ENCODE measurements at places on chromosomes 11 and 22. TPM values are rescaled to one million over a fixed set of nuclear protein-coding genes. Genes with fewer than 3 reads are reported as not detected.

GRCh38 chr11:27060816-27061460 is 20.3 kb downstream of the BBOX1 start:
- no peaks in the 10 kb centered on the region for H3K36me3 ChIP-seq
- no peak for DNase-seq
- H3K4me3 ChIP-seq, result no peak overlapping the region

DNA sequence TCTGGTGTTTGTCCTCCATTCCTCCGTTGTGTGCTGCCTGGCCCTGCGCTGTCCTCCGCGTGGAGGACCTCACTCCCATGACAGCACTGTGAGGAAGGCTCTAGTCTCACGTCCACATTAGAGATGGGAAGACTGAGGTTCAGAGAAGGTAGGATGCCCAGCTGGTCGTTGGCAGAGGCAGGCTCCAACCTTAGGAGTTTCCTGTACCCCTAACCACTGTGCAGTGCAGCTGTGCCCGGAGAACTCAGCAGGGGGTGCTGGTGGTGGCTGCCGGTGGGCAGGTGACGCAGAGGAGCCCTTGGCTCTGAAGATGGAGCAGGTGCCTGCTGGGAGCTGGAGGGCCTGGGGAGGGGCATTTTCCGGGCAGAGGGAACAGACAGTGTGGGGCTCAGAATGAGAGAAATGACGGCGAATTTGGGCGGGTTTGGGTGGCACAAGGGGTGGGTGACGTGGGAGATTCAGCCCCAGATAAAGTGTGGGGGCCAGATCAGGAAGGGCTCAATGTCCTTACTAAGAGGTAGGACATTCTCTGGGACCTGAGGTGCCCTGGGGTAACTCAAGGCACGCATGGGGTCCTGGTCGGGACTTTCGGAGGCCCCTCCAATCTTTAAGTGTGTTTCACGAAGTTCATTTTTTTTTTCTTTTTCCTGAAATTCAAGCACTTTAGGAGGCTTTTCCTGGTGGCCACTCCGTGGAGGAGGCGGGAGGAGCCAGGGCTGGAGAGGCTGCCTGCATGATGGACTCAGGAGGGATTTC is 535.0 kb downstream of the TBC1D22A start:
- no peaks in the 10 kb centered on the region for H3K4me1 ChIP-seq
- no peak overlapping the region for H3K27ac ChIP-seq
- H3K36me3 ChIP-seq, result no peaks in the 10 kb centered on the region
- no peak overlapping the region for H3K4me3 ChIP-seq
- DNase-seq, result no peak
- H3K27me3 ChIP-seq, result no peaks in the 10 kb centered on the region

GRCh38 chr22:50074056-50074455 is 11.2 kb downstream of the MLC1 start:
- no peak overlapping the region for H3K4me3 ChIP-seq
- no peaks in the 10 kb centered on the region for H3K36me3 ChIP-seq
- no peaks in the 10 kb centered on the region for H3K4me1 ChIP-seq

DNA sequence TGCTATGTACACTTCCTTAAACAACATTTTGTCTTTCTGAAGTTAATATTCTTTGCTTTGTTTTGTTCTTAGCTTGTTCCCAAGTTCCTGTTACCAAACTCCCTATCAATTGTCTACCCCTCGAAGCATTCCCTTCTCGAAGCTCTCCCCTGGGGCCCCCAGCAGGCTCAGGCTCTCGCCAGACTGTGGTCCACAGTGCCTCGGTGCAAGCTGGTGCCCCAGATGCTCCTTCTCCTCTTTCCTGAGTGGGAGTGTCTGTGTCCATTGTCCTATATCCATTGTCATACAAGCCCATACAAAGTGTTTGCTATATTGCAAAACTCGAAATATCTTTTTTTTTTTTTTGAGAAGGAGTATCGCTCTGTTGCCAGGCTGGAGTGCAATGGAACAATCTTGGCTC is 51.7 kb upstream of the RTL6 start:
- no peak overlapping the region for H3K27ac ChIP-seq
- DNase-seq, result no peak
- no peaks in the 10 kb centered on the region for H3K27me3 ChIP-seq
- no peaks in the 10 kb centered on the region for H3K36me3 ChIP-seq
- no peaks in the 10 kb centered on the region for H3K4me1 ChIP-seq
- H3K4me3 ChIP-seq, result no peak overlapping the region

GRCh38 chr22:22228921-22229320 is 15.7 kb upstream of the VPREB1 start:
- no peak overlapping the region for H3K4me3 ChIP-seq
- no peaks in the 10 kb centered on the region for H3K4me1 ChIP-seq
- DNase-seq, result no peak
- no peaks in the 10 kb centered on the region for H3K27me3 ChIP-seq

GRCh38 chr11:119015054-119015611 is 3.0 kb downstream of the RPS25 start:
- DNase-seq, result no peak
- H3K27me3 ChIP-seq, result no peaks in the 10 kb centered on the region
- peaks cover 21% of the 10 kb centered on the region for H3K36me3 ChIP-seq

DNA sequence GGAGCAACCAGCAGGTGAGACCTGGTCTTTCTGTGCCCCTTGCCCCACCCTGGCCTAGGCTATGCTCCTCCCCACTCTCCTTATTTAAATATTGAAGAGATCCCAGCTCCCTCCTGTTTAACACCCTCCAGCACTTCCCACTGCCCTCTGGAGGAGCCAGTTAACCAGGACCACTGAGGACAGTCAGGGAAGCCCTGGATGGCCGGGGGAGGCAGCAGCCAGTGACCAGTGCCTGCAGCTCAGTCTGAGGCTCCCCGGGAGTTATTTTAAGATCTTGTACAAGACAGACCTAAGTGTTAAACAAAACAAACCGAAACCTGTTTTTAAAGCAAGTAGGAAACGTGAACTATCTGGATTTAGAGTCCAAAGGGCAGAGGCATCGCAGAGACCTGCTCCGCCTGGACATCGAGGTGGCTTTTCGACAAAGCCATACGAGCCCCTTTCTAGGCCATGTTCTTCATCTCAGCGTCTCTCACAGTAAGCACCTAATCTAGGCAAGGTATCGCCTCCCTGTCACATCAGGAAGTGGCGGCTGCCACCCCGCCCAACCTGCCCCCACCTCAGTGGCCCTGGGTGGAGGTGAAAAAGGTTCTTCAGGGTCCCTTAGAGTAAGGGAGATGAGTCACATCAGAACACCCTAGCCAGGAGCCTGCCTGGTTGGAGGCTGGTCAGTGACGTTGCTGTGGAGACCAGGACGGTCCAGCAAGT is 35.2 kb downstream of the TRMU start:
- DNase-seq, result no peak
- peaks cover 6% of the 10 kb centered on the region for H3K4me1 ChIP-seq
- H3K36me3 ChIP-seq, result no peaks in the 10 kb centered on the region
- no peaks in the 10 kb centered on the region for H3K27me3 ChIP-seq

GRCh38 chr11:75793966-75794365 is 21.0 kb upstream of the UVRAG start:
- H3K27ac ChIP-seq, result no peak overlapping the region
- no peaks in the 10 kb centered on the region for H3K36me3 ChIP-seq
- H3K4me3 ChIP-seq, result no peak overlapping the region
- no peaks in the 10 kb centered on the region for H3K27me3 ChIP-seq

DNA sequence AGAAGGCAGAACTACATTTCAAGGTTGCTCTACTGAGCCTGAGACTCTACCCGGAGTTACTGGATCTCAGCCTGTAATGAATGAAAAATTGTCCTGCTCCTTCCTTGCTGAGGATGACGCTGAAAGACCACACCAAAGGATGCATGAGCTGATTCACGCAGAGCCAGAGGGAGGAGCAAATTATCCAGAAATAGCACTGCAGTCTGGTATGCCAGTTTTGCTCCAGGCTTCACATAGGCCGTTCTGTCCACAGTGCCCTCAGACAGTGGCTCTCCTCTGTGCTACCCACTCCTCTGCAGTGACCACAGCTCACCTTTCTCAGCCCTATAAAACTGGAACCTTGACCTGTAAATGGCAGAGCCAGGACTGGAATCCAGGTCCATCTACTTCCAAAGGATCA is 79.3 kb upstream of the GALNT18 start:
- no peaks in the 10 kb centered on the region for H3K36me3 ChIP-seq
- H3K27ac ChIP-seq, result no peak overlapping the region
- no peak for DNase-seq
- H3K4me1 ChIP-seq, result no peaks in the 10 kb centered on the region

DNA sequence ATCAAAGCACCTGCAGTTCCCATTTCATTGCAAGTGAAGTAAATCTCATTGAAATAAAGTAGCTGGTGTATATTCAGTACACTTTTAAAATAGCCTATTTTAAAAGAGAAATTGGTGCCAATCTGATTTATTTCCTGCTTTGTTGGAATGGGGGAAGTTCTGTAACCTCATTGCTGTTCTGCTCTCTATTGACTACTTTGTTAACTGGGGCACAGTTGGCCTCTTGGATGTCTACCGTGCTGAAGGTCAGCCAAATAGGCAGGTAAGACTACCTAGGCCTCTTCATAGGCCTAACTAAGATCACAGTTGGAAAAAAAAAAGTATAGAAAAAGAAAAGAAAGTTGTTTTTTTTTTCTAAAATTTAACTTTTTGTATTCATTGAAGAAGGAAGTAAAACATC is 9.2 kb downstream of the CTNND1 start:
- H3K27ac ChIP-seq, result no peak overlapping the region
- H3K27me3 ChIP-seq, result no peaks in the 10 kb centered on the region
- DNase-seq, result no peak
- peaks cover 3% of the 10 kb centered on the region for H3K36me3 ChIP-seq

- peak; percentile 11 for DNase-seq
- H3K27ac ChIP-seq, result no peak overlapping the region
- no peak overlapping the region for H3K4me3 ChIP-seq
- H3K27me3 ChIP-seq, result no peaks in the 10 kb centered on the region
- H3K4me1 ChIP-seq, result peaks cover 9% of the 10 kb centered on the region
Observed at GRCh38 chr22:17785185-17786184, 11.2 kb upstream of the BID start.

- no peaks in the 10 kb centered on the region for H3K27me3 ChIP-seq
- peak overlapping the region; percentile 19 for H3K27ac ChIP-seq
- H3K4me3 ChIP-seq, result no peak overlapping the region
- DNase-seq, result peak; percentile 46
- peaks cover 12% of the 10 kb centered on the region for H3K4me1 ChIP-seq
Observed at GRCh38 chr11:64885367-64886286, 7.2 kb upstream of the EHD1 start.

DNA sequence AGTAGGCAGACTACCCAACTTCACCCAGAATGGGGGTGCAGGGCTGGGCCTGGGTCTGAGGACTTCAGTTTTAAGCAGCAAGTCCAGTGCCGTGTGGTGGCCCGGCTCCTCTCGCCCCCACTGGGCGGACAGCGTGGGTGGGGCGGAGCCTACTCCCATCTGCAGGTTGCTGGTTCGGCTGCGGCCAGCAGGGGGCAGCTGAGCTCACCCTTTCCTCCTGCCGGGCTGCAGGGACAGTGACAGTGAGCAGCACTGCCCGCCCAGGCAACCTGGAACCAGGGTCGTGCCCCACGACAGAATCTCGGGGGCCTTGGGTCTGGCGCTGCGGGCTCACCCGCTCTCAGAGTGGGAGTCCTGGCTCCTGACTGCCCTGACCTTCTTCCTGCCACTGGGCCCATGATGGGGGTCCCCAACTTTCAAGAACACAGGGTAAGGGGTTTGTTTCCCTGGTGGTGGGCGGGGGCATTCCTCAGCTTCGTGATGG is 6.2 kb upstream of the NEAT1 start:
- DNase-seq, result peak; percentile 86
- H3K4me1 ChIP-seq, result peaks cover 50% of the 10 kb centered on the region
- H3K27ac ChIP-seq, result no peak overlapping the region
- H3K4me3 ChIP-seq, result no peak overlapping the region
- no peaks in the 10 kb centered on the region for H3K36me3 ChIP-seq

GRCh38 chr11:21511835-21512440 is 680.9 kb upstream of the ANO5 start:
- no peaks in the 10 kb centered on the region for H3K27me3 ChIP-seq
- no peak overlapping the region for H3K4me3 ChIP-seq
- H3K36me3 ChIP-seq, result no peaks in the 10 kb centered on the region
- no peaks in the 10 kb centered on the region for H3K4me1 ChIP-seq

DNA sequence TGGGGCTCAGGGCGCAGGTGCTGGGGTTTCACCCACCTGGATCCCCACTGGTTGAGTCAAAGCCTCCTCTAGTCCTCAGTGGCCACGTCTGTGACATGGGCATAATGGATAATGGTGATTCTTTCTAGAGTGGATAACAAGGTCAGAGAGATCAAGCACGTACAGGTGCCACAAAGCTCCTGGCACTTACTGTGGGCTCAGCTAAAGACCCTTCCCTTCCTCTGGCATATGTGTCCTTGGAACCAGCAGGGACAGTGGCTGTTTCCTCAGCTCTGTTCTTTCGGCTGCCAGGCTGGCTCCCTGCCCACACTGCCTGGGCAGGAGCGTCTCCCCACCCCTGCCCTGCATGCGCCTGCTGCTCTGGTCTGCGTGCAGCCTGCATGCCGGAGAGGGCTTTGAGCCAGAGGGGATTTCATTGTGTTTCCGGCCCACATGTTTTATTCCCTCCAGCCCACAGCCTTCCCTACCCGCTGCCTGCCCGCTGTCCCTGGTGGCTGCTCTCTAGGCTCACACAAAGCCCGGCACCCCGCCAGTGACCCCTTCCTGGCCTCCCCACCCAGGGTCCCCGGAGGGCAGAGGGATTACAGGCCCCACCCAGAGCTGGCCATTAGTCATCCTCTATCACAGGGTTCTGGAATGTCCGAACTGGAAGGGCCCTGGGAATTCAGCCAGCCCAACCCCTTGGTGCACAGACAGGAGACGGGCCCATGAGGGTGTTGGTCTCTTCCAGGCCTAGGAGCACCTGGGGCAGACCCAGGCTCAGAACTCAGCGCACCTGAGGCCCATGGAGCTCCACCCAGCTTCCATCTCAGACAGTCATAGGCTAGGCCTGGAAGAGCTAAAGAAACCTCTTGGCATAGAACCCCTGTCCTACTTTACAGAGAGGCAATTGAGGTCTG is 55.3 kb upstream of the GCAT start:
- no peak overlapping the region for H3K4me3 ChIP-seq
- peaks cover 8% of the 10 kb centered on the region for H3K36me3 ChIP-seq
- DNase-seq, result peak; percentile 90
- peaks cover 63% of the 10 kb centered on the region for H3K4me1 ChIP-seq
- peak overlapping the region; percentile 61 for H3K27ac ChIP-seq
- H3K27me3 ChIP-seq, result no peaks in the 10 kb centered on the region

DNA sequence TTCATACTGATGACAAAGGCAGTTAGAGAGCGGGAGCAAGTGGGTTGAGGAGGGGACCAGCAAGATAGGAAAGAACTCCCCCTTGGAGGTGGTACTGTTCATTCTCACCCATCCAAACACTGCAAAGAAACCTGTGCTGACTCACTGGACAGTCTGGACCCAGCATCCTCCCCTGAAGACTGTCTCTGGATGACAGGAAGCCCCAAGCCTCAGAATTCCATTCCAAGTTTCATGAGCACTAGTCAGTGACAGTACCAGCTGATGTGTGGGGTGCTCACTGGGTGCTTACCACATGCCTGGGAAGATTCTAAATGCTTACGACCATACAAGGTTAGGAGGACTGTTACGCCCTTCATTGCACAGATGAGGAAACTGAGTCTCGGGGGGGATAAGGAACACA is 160.9 kb downstream of the IGLL1 start:
- H3K4me1 ChIP-seq, result no peaks in the 10 kb centered on the region
- no peak overlapping the region for H3K27ac ChIP-seq
- no peaks in the 10 kb centered on the region for H3K27me3 ChIP-seq
- no peak for DNase-seq

MS4A12 gene
- total RNA-seq, result not detected

OR10G6 gene
- not detected for total RNA-seq

NXPE2 gene
- total RNA-seq, result not detected

IGLL5 gene
- total RNA-seq, result not detected

PRAME gene
- not detected for total RNA-seq

FXYD2 gene
- 1.8 TPM for total RNA-seq

OR8B8 gene
- total RNA-seq, result not detected

ROBO4 gene
- 474 TPM for total RNA-seq

APOL6 gene
- total RNA-seq, result 1.3 TPM

All from endothelial cell of umbilical vein (primary cell).